ENCODE measurements at places on chromosomes 1 and 21. TPM values are rescaled to one million over a fixed set of nuclear protein-coding genes. Genes with fewer than 3 reads are reported as not detected.

- DNase-seq, result peak; percentile 21
These were observed 39.6 kb downstream of the NUF2 start for GRCh38 chr1:163361123-163361934.

- no peak for DNase-seq
These were observed 9.5 kb upstream of the PRAMEF12 start for GRCh38 chr1:12764016-12764415.

GRCh38 chr1:63619558-63619957, 26.3 kb downstream of the PGM1 start:
- no peak for DNase-seq

DNA sequence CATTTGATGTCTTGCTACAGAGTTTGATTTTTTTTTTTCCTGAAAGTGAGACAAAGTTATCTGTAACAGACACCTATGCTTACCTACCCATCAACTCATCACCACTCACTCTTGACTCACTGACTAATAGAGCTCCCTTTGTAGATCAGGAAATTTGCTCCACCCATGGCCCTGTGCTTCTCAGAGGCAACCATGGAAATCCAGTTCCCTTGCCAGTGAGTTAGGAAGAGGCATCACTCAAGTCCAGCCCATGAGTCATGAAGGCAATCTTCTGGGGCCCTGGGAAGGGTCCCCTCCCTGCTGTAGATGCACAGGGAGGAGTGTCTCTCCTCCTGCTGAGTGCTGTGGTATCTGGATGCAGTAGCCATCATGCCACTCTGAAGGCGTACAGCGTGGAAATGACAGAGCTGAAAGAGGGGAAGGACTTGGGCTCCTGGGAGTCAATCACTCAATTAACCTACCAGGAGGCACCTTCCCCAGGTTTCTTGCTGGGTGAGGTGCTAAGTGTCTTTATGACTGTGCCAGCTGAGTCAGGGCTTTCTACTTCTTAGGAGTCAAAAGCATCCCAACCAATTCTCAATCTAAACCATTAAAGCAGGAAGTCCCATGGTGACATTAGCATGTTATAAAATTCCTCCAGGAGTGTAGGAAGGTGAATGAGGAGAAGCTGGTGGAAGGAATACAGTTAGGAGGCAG, 56.1 kb downstream of the DNTTIP2 start:
- no peak for DNase-seq

DNA sequence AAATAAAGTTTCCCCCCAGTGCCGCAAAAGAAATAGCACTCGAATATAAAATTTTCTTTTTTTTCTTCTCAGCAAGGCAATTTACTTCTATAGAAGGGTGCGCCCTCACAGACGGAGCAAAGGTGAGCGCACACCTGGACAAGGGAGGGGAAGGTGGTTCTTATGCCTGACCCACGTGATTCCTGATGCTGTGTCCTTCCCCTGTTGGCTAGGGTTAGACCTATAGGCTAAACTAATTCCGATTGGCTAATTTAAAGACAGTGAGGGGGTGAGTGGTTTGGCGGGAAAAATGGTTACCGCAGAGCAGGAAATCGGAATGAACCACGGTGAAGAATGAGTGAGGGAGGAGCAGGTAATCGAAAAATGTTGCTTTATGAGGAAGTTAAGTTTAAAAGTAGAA, 607 bp upstream of the FAAH start:
- no peak for DNase-seq

MATN1 gene
- 0.05 TPM for total RNA-seq

CNR2 gene
- not detected for total RNA-seq

DNA sequence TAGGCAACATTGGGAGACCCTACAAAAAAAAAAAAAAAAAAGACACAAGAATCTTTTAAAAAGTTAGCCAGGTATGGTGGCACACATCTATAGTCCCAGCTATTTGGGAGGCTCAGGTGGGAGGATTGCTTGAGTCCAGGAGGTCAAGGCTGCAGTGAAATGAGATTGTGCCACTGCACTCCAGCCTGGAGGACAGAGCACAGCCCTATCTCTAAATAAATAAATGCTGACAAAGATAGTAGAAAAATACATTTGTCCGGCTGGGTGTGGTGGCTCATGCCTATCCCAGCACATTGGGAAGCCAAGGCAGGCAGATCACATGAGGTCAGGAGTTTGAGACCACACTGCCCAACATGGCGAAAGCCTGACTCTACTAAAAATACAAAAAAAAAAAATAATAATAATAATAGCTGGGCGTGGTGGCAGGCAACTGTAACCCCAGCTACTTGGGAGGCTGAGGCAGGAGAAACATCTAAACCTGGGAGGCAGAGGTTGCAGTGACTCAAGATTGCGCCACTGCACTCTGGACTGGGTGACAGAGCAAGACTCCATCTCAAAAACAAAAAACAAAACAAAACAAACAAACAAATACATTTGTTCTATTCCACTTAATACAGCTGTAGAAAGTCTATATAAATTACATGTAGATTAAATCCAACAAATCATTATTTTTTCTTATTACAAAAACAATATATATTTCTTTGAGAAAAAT, 48.5 kb downstream of the PHACTR4 start:
- DNase-seq, result no peak

DNA sequence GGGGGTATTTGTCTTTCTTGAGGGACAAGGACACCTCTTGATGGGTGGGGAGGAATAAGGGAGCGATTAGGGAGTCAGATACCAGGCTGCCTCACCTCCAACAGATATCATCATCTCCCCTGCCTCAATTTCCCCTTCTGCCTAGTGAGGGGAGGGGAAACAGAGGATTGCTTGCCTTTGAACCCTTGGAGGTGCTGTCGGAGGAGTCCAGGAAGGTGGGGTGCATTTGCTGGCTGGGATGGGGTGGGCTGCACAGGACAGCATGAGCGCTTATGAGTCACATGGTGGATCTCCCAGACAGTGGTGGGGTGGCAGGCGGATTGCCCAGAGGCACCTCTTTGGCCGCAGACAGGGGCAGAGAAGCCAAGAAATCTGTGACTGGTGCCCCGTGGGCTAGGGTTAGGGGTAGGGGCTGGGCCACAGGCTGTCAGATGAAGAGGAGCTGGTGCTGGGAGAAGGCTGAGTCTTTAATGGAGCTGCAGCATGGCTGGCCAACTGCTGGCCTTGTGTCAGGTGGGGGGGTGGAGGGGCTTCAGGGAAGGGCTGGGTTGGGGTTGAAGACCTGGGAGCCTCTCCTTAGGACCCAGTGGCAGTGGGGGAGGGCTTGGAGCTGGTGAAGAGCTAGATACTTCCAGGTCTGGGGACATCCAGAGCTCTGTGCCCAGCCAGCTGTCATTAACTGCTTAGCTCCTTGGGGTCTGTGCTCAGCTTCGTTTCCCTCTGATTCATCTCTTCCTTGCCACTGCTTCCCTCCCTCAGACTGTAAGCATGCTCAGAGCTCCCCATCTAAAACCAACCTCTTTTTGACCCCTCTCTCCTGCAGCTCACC, 7.0 kb upstream of the ADORA1 start:
- DNase-seq, result peak; percentile 65

GRCh38 chr1:10692401-10693021, 103.9 kb downstream of the CASZ1 start:
- no peak for DNase-seq

SLC44A3 gene
- total RNA-seq, result 2.2 TPM

- DNase-seq, result no peak
These were observed 97.2 kb upstream of the IGSF21 start for GRCh38 chr1:18010408-18010807.

DNA sequence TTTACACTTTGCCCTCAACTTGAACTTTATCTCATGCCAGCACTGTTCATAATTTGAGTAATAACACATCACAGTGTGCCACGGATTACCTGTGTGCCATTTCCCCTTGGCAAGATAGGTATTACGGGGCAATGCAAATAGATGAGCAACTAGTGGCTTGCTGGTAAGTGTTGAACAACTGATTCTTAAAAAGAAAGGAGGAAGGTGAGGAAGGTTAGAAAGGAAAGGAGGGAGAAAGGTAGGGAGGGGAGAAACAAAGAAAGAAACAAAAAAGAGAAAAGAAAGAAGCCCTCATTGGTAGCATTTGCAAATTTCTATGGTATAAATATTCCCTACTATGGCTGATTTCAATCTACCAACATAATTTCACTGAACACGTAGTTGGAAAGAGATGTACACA, 118.2 kb upstream of the OLIG2 start:
- no peak for DNase-seq

GRCh38 chr21:42396799-42397745, 1.2 kb upstream of the TMPRSS3 start:
- DNase-seq, result no peak

ELAPOR1 gene
- 0.21 TPM for total RNA-seq

DNA sequence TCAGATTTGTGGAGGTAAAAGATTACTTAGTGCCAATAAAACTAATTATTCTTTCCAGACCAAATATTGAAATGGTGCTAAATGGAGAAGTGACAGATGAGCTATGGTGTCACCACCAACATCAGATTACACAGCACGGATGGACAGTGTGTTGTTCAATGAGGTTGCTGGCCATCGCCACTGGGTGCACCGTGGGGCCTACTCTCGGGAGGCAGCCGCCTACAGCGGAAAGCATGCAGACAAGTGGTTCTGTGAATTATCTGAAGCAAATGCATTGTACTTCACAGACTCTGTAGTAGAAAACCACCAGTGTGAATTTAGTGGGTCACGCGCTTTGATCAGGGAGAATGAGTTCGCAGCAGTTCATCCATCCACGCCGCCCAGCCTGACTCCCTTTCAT, 42.3 kb downstream of the GNG4 start:
- DNase-seq, result no peak

- DNase-seq, result no peak
These were observed 107.8 kb upstream of the TARDBP start for GRCh38 chr1:10904396-10905358.

GRCh38 chr1:62439652-62440371, 3.0 kb downstream of the USP1 start:
- no peak for DNase-seq

PLEKHN1 gene
- total RNA-seq, result 0.24 TPM

- DNase-seq, result no peak
These were observed 116.2 kb downstream of the SMYD3 start for GRCh38 chr1:246390855-246391254.

- no peak for DNase-seq
These were observed 36.2 kb upstream of the KCNA10 start for GRCh38 chr1:110554871-110555801.

TMIGD3 gene
- not detected for total RNA-seq

ASPM gene
- total RNA-seq, result 0.73 TPM

DNA sequence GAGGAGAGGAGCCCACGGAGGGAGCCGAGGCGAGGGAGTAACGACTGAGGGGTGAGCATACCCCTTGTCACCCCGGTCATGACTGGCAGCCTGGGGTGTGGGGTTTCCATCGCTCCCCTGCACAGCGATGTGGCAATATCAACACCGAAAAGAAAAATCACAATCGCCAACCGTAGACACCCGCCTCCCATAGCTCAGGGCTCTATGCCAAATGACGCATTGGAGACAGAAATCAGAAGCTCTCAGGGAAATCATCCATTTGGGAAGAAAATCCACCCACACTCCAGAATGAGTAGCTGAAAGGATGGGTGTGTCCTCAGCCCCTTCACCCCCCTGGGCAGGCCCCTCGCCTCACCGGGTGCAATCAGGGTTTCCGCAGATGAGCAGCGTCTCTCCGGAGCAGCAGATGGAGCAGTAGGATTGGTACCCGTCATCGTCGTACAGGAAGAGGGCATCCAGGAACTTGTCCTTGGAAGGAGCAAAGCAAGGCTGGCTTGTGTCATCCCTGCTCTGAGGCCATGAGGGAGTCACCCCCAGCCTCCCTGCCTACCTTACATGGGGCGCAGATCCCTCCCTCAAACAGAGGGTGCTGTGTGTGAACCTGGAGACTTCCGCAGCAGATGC, 2.5 kb downstream of the DNMT3L start:
- DNase-seq, result no peak

SPRR2G gene
- not detected for total RNA-seq

NBL1 gene
- 5.3 TPM for total RNA-seq

DNA sequence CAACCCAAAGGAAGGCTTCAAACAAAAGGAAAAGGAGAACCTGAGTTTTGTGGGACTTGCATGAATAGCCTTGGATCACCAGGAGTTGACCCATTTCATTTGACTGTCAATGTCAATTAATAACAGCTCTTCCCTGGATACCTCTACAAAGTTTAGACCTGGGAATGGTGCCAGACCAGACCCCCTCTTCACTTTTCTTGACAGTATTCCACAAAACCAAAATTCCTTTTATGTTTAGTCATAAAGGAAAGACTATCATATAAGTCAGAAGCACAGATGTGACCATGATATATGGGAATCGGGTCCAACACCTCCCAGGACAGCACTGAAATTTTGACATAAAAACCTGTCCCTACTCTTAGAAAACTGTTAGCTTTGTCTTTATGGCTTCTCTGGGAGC, 191.8 kb downstream of the LYPLAL1 start:
- no peak for DNase-seq

DNA sequence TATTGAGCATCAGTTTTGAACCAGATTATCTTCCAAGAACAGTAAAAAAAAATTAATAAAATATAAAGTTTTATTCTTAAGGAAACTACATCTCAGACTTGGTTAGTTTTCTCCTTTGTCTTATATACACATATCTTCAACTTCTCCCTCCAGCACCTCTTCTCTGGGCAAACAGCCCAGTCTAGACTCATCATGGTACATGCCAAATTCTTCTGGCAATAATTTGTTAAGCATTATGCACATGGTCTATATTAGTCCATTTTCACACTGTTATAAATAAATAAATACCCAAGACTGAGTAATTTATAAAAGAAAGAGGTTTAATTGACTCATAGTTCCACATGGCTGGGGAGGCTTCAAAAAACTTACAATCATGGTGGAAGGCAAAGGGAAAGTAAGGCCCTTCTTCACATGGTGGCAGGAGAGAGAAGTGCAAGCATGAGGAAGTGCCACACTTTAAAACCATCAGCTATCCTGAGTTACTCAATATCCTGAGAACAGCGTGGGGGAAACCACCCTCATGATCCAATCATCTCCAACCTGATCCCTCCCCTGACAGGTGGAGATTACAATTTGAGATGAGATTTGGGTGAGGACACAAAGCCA, 108.7 kb upstream of the RNPC3 start:
- peak; percentile 28 for DNase-seq

AGT gene
- total RNA-seq, result 31.7 TPM

DNA sequence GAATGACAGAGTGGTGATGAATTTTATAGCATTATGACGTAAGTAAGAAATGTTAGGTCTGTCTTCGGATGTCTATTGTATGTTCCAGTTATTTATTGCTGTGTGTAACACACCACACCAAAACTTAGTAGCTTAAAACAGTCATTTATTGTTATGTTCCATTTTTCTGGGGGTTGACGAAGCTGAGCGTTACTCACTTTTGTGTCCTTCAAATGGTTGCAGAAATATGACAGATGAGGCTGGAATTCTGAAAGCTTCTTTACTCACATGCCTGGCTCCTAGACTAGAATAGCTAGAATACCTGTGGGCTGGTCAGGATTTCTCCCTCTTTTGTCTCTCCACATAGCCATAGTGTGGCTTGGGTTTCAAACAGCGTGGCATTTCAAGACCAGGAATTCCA, 62.1 kb upstream of the S1PR1 start:
- DNase-seq, result peak; percentile 86

DNA sequence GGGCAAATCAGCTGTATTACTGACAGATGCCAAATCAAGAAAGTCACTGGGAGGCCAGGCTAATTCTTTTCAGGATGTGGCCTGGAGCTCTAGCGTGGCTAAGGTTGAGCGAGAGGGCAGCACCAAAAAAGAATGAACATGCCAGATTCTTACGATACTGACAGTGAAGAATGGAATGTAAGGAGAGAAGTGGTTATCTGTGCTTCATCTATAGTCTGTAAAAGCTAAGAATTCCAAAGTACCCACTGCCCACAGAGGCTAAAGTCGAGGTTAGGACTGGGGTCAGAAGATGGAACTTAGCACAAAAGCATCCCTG, 32.7 kb downstream of the TFAP2E start:
- DNase-seq, result peak; percentile 45
